Thoracic aorta (tissue), 2 donors: ENCODE measurements at places on chromosomes 3 and 15.

GRCh38 chr3:126343649-126344035, 13.6 kb downstream of the KLF15 start:
- no peak for DNase-seq

DNA sequence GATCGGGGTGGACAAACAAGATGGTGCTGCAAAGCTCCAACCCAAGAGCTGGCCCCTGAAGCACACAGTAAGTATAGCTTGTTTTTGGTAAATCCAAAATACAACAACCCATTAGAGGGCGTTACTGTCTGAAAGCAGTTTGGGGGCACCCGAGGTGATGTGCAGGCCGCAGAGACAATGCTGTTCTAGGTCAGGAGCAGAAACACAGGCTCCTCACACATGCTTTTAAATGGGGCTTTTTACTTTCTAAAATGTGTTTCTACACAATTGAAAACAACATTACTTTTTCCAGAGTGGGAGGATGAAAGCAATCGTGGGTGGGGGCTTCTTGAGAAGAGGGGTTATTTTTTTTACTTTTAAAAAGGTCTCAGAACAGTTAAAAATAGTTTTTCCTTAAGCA, 1029.3 kb upstream of the CFAP20DC start:
- no peak for DNase-seq

DNA sequence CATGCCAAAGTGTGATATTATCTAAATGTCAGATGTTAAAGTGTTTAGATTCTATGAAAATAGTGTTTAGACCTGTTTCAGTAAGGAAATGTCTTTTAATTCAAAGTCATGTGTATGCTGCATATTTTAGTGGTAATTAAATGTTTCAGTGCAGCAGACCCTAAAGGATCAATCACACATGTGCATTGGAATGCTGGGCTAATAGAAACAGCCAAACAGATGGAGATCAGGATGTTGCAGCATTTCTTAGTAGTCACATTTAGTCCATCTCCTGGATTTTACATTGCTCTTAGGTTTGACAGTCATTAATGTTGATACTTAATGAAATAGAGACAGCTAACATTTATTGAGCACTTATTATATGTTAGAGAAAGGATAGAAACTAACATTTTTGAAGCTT, 18.5 kb downstream of the SPRED1 start:
- DNase-seq = no peak

DNA sequence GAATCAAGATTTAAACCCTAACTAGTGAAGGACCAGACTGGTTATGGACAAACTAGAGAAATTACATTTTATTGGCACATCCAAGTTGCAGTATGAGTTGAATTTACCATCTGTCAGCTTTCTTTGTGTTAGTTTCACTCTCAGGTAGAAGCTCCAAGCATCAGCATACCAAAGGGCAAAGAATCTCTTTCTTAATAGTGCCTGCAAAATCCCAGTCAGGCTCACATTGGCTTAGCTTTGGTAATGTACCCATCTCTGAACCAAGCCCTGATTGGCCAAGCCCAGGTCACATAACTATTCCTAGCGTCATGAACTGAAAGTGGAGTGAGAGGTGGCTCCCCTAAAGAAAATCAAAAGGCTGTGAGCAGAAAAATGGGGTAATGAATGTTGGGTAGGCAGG, 66.9 kb downstream of the CCNL1 start:
- no peak for DNase-seq

DNA sequence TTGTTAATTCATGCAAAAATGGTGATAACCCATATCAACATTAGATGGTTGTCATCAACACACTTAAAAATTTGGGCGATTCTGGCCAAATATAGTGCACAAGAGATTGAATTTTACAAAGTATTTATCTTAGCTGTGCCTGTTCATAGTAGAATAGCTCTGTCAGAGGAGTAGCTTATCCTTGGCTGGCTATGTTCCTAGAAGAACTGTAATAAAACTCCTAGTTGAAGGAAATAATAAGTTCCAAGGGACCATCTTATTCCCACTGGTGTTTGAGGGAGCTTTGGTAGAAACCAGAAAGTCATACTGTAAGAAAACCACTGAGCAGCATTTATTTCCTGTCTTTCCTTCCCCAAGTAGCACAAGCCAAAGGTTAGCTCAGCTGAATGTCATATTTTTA, 201.8 kb downstream of the GRM7 start:
- no peak for DNase-seq

- no peak for DNase-seq
Observed at GRCh38 chr15:40436892-40437751, 3.6 kb upstream of the BAHD1 start.

DNA sequence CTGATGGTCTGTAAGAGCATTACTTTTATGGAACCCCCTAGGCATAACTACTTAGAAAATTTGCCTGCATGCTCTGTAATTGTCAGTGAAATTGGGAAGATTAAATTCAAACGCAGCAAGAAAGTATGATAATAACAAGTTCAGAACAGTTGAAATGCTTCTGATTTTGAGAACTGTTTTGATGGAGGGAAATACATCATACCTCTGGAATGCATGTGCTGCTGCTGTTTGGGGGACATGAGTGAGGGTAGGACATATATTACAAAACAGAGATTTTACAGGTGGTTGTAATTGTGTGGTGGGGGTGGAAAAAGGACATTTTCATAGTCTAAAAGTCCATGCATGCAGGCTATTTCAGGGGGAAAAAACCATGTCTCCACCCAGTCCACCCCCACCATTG, 135.0 kb upstream of the DPH6 start:
- no peak for DNase-seq
